ENCODE measurements at places on chromosomes 2 and 18.

GRCh38 chr18:79923896-79924585 is 27.4 kb downstream of the SLC66A2 start:
- no peak for DNase-seq

DNA sequence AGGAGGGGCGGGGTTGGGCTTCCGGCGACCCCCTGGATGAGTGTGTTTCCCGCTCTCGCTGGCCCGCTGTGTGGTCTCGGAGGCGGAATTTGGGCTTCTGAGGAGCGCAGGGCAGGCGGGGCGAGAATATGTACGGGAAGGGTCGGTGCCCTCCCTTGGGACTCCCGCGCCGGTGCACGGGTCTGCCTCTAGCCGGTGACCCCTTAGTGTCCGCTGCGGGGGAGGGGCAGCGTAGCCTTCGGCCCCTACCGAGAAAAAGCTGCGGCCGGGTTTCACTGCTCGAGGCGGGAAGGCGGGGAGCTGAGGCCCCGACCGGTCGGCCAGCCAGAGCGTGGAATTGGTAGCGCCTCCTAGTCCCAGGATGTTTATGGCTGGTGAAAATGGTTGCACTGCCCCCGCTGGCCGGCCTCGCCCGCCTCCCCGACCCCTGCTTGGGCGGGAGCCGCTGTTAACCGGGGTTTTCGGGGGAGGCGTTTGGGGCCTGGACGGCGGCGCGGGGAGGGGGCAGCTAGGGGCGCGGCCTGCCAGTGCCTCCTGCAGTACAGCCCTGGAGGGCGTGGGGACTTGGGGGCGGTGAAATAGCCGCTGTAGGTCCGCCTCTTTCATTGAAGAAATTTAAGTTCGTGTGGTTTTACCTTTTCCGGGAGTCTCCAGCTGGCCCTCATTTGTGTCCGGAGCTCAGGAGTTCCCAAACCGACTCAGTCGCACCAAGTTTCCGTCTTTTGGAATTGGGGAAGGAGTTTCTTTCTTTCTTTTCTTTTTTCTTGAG is at the start of gene UGP2:
UGP2 (plus strand) TSS at position 643 of the 769 bp plus-strand sequence. CDS start 290 bp downstream, outside the sequence.
- peak; percentile 93 for DNase-seq

- DNase-seq: no peak
These were observed 22.7 kb downstream of the MPPE1 start for GRCh38 chr18:11885278-11885947.

DNA sequence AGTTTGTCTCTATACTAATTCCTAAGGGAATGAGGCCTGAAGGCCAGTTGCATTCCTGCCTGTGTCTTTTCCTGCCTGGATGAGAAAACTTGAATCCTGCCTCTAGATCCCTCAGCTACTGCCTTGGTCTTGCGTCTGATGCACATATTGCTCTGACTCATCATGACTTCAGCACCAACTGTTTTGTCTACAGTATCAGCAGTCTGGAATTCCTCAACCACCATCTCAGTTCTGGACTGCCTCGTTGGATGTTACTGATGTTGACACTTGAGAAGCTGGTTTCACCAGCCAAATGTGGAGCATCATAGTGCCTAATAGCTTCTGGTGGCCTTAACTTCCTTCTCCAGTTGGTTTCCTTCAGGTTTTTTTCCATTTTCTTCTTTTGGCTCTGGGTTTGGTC is 211.0 kb downstream of the CTNNA2 start:
- no peak for DNase-seq

- DNase-seq: no peak
These were observed 72.2 kb upstream of the B3GNT7 start for GRCh38 chr2:231323316-231323715.

DNA sequence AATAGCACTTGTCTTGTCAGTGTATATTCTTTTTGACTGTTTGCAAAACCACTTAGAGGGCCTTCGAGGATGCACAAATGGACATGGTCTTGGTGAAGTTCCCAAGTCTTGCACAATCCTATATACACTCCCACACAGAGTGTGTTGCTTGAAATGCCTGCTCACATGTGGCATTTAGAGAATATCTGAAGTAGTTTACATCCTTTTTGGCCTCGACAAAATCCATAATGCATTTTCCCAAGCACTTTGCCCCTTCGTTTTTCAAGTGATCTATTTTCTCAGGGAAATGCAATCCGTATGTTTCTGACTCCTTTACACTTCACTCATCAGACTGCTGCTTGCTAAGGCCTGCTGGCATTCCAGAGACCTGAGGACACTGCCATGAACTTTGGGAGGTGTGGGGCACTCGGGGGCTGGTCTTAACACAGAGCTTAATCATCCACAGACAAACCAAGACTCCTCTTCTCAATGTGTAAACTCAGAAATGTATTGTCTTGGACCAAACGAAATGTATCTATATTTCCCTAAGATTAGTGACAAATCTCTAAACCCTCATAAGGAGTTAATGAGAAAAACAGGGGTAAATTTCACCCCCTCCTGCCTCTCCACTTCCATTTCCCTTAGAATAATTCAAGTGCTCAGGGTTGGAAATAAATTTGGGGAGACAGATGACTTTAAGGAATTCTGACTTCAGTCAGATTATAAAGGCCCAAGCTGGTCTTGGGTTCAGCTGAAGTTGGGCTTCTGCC is 219.3 kb upstream of the APCDD1 start:
- DNase-seq: no peak

GRCh38 chr2:42118754-42119569 is 50.2 kb upstream of the EML4 start:
- no peak for DNase-seq

- no peak for DNase-seq
These were observed 38.4 kb downstream of the POMC start for GRCh38 chr2:25129901-25130520.

- no peak for DNase-seq
These were observed 80.8 kb downstream of the TCF7L1 start for GRCh38 chr2:85213901-85214512.
